Epithelial cell of prostate (primary cell): ENCODE measurements at places on chromosomes 4 and X.

- no peak for DNase-seq
These were observed 80.5 kb upstream of the AMELX start for GRCh38 chrX:11212741-11213140.

- DNase-seq = no peak
These were observed at the start of gene TEC for GRCh38 chr4:48268956-48269860. TEC (minus strand) TSS chr4:48269838; CDS start chr4:48228614, 41,224 bp downstream.

GRCh38 chrX:6026980-6027379 is 201.7 kb downstream of the NLGN4X start:
- DNase-seq = no peak

DNA sequence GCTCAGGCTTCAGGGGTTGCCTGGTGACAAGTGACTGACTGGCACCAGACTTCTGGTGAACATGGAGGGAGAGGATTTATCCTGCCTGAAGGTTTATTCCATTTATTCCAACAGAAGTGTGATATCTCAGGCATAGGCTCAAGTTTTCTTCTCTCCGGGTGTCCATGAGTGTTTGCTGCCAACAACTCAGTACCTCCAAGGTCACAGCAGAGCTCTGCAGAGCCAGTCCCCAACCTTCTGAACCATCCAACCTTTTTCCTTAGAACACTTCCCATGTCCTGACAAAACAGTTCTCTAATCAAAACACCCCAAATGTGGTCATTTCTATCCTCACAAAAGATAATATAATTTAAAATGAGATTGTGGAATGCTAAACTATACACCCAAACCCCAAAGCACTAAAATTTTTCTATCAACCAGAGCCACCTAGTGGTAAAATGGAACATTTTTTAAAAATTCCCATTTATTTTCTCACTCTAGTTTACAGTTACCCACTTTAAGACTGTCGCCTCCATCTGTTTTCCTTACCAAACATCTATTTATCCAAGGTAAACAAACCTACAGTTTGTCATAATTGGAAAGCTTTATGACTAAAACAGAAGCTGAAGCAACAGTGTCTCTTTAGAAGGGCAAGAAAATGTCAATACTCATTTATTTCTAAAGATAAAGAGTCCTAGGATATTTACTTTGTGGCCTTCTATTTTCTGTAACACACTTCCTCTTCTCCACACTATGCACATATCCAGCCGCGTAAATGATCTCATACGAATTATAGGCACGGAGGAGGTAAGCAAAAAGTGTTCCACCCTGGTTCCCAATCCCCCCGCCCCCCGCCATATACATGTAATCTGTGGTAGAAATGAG is 39.5 kb downstream of the TMEM154 start:
- no peak for DNase-seq
